ENCODE measurements at places on chromosomes 4 and X.

GRCh38 chr4:76697129-76697803, 200.7 kb downstream of the SOWAHB start:
- DNase-seq, result no peak

DNA sequence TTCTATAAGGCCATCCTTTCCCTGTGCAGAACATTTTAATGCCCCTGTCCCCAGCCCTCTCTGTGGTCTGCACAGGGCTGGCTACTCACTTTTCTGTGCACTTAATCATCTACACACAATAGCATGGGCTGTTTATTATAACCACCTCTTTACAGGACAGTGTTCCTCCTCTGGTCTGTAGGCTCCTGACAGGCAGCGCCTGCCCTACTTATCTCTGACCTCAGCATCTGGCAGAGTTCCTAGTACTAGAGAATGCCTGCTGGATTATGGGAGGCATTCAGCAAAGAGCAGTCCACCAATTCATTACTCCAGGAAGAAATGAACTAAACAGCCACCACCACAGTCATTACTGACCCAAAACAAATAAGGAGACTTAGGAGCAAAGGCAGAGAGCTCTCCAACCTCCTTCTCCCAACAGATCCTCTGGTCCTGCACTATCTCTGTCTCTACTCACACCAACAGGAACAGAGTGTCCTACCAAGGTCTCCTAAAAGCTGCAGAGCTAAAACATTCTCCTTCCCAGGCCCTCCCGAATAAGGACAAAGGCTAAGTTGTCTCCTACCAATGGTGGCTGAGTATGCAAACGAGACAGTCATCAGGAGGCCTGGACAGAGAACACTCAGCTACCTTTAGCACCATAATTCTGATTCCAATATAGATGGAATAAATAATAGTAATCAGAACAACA, 279.2 kb downstream of the QDPR start:
- DNase-seq, result no peak

GRCh38 chr4:66964467-66964866, 580.8 kb downstream of the CENPC start:
- DNase-seq, result no peak

GRCh38 chr4:108192056-108192455, 23.3 kb upstream of the LEF1 start:
- DNase-seq, result no peak

DNA sequence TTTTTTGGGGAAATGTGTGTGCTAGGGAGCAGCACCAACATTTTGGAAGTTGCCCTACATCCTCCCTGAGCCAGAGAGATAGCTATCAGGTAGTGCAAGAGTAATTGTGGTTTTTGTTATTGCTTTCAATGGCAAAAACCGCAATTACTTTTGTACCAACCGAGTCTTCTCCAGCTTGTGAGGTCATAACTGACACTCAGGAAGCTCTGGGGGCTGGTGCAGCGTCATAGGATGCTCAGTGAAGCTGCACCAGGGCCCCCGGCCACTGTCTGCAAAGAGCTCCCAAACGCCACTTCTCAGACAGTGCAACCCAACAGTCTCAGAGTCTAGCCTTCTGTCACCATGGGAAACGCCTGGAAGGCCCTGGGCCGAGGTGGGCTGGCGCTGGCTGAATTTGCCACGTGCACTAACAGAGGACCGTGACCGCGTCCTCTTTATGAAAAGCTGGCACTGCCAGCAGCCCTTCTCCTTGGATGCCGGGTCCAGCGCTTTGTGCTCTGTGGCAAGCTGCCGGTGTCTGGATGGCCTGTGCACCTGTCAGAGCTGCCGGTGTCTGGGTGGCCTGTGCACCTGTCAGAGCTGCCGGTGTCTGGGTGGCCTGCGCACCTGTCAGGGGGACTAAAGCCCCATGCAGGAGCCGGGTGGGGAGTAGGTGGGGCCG, 19.4 kb downstream of the SH3TC1 start:
- no peak for DNase-seq

DNA sequence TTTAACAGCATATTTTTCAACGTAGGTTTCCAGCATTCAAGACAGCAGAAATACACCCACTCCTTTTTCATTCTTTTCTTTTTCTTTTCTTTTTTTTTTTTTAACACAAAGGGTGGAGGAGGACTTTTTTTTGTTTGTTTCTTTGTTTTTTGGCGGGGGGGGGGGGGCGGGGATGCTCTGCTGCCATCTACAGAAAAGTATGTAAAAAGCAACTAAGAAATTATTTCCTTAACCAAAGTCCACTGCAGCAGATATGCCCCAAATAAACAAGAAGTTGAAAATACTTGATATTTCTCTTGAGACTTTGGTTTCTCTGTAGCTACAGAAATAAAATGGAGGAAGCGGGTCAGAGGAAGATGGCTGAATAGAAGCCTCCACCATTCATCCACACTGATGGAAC, 63.2 kb upstream of the PBDC1 start:
- DNase-seq, result no peak

- DNase-seq, result no peak
Observed at GRCh38 chr4:142585411-142585810, 260.7 kb downstream of the INPP4B start.

DNA sequence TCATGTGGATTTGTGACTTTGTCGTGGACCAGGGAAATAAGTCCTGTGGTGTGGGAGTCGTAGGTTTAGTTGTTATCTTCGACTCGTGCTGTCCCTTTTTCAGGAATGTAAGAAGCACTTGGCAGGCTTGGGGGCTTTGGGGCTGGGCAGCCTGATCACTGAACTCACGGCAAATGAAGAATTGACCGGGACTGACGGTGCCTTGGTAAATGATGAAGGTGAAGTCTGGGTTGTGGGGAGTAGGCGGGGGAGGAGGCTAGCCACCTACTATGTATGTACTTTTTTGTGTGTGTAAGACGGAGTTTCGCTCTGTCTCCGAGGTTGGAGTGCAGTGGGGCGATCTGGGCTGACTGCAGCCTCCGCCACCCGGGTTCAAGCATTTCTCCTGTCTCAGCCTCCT, 1.2 kb downstream of the TAF1 start:
- DNase-seq, result no peak

DNA sequence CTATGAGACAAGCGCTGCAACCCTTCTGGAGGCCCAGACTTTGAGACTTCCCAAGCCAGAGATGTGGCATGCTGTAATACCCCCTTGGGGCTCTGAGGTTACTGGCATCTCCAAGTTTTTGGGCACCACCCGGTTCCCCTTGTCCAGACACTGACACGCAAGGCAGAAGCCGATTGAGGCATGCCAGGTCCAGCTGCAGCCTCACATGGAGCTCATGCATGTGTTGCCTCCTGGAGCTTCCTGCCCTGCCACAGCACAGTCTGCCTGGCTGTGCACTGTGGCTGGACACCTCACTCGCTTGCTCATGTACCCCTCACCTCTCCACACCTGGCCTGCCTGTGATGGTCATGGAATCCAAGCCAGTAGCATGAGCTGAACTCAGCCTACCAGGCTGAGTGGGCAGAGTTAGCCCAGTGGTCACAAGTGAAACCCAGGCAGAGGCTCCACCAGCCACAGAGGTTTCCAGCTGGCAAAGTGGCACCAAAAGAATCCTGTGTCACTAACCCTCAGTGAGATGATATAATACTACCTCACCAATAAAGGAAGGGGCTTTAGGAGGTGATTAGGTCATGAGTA, 789.2 kb upstream of the INTU start:
- DNase-seq, result no peak

- DNase-seq, result no peak
Observed at GRCh38 chrX:43005561-43005960, 227.6 kb upstream of the PPP1R2C start.

- peak; percentile 2 for DNase-seq
Observed at GRCh38 chr4:147518846-147519767, 38.2 kb downstream of the EDNRA start.

DNA sequence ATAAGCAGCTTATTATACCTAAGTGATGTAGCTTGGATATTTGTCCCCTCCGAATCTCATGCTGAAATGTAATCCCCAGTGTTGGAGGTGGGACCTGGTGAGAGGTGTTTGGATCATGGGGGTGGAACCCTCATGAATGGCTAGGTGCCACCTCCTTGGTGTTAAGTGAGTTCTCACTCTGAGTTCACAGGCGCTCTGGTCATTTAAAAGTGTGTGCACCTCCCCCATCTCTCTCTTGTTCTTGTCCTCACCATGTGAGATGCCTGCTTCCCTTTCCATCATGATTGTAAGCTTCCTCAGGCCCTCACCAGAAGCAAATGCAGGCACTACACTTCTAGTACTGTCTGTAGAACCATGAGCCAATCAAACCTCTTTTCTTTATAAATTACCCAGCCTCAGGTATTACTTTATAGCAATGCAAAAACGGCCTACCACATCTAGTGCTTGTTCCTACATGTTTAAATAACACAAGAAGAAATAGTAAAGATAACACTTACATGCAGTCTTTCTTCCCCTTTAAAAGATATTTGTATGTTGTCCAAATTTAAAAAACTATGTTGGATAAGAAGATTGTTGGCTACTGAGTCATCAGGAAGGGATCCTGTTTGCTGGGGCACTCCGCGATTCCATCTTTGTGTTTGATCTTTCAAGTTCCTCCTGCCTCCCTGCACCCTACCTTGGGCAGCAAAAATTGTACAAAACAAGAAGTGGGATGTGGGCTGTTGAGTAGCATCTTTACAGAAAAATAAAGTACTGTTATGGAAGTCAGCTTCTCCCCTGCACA, 29.7 kb downstream of the PPP1R2C start:
- no peak for DNase-seq

GRCh38 chrX:154990496-154990895, 32.0 kb downstream of the F8 start:
- no peak for DNase-seq

GRCh38 chr4:153232768-153233167, 28.5 kb downstream of the TRIM2 start:
- no peak for DNase-seq

DNA sequence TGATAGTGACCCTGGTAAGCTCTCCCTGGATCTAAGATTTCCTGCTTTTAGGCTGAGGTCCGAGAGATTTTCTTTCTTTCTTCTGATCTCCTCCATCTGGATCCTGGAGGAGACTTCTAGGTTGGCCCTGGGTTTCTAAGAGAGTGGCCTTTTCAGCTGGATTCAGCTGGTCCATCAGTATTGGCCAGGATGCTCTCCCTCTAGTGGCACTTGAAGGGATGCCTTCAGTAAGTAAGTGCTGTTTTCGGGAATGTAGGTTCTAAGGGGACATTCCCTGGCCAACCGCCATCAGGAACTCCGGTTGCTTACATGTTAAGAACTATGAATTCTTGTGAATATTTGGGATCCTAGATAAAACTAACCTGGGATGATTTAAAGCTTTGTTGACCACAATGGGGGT, 56.9 kb downstream of the SERTM2 start:
- peak; percentile 0 for DNase-seq

GRCh38 chr4:38980903-38981676, 51.1 kb downstream of the TMEM156 start:
- DNase-seq, result no peak

DNA sequence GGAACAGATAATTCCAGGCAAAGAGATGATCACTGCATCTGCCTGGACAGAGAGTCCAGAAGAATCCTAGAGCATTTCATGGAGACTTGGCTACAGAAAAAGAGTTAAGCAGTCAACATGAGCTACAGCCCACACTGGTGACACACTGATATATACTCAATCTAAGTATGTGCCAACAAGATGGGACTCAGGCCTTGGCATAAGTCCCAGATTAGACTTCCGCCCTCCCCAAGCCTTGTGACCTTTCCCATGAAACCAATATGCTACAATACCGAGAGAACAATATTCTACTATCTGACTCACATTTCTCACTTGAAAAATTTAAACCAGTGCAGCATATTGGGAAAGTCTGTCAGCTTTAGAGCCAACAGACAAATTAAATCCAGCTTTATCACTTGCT, 65.7 kb upstream of the SLITRK2 start:
- no peak for DNase-seq

DNA sequence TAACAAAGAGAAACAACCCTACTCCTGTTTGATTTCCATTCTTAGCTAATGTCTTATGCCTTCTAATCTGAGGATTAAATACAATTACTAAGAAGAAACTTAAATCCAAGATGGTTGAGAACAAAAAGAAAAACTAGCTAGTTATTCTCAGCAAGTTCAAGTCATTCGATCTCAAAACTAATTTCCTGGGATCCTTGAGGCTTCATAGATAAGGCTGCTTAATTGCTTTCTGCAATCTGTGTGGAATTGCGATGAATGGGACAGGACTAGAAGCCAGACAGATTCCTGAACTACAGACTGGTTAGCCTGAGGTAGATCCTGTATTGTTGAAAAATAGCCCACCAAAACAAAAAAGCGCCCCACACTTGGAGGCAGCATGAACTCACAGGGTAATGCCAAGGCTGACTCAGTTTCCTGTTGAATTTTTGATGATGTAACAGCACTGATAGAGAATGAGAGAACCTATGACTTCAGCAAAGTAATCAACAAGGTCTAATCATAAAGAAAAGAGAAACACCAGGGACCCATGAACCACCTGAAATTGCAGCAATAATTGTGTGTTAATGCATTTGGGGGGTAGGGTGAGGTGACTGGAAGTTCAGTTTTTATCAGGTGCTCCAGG, 33.9 kb downstream of the KLHL15 start:
- no peak for DNase-seq

GRCh38 chrX:103635436-103635835, 6.7 kb downstream of the TCEAL1 start:
- DNase-seq, result no peak

DNA sequence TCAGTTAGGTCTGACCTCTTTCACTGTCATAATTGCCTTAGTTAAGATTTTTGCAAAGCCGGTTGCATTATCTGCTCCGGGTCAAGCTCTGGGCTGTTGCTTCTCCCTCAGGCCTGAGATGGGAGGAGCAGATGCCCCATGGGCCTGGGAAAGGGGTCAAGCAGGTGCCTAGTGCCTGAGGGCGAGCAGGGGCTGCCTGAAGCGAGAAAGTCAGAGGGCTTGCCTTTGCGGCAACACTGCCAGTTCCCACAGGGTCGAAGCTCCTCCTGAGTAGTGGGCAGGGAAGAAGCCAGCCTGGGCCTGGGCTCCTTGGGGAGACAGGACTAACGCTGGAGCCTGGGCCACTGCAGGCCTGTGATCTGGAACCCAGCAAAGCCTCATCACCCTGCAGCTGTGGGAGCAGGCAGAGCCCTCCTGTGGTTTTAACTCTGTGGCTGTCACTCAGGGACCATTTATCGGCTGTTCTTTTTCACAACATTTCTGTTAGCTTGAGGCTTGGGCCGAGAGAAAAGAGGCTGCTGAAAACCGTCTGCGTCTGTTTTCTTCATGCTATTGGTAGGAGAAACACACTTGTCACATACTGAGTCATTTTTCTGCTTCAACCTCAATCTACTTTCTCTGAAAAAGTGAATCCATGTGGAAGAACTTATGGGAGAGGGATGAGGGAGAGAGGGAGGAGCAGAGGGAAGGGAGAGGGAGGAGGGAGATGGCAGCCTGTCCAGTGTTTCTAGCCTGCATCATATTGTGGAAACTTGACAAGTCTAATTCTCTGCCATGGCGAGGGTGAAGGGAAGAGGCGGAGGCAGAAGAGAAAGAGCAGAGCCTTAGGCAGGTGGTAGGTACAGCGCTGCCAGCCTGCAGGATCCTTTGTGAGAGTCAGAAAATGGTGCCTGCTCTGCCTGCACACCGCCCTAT, 68.4 kb downstream of the RHOH start:
- DNase-seq, result no peak

DNA sequence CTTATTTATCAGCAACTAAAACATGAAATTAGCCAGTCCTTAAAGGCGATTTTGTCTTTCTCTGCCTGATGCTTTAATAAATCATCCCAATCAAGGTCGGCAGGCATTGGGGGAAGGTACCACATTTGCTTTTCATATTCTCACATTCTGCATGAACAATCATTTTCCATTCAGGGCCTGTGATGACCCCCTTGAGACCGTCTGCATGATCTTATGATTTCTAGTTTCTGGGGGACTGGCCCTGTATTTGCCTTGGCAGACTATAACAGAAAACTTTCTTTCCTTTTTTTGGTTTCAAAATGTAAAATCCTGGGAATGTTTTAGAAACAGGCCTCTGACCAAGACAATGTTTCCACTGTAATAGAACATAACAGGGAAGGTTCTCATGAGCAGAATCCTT, 296.8 kb downstream of the IDS start:
- DNase-seq, result no peak

Measured in NCI-H1694 treated with DMSO at 0.1 percent for 48 hours (cell line).